Caki2 (cell line): ENCODE measurements at places on chromosomes 16 and 17.

DNA sequence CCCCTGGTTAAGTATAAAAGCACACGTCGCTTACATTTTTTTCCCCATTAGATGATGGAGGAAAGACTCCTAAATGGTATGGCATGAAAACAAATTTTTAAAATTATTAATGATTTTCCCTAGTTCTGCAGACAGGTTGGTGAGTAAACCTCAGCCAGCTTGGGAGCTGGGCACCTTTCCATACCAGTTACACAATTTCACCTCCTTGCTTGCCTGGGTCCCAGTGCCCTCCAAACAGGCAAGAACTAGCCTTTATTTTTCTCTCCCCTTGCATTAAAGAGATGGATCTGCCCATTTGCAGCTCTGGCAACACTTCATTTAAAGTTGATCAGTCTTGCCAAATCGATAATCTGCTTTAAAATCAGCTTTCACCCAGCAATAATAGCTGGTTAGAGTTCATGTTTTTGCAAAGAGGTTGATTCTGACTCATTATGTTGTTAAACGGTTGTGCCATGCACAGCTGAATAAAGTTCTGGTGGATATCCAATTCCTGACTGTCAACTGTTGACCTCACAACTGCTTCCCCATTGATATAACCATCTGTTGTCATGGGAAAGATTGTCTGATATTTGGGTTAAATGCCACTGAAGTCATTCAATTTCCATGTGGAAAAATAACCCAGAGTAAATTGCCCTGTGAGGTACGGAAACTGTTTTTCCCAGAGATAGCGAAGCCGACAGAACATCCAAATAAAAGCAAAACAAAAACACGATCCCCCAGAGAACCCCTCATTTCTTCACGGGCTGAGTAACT lies 1.3 kb downstream of the C17orf58 start:
- DNase-seq: peak; percentile 48

GRCh38 chr16:78505544-78506366 lies 406.3 kb downstream of the WWOX start:
- no peak for DNase-seq

DNA sequence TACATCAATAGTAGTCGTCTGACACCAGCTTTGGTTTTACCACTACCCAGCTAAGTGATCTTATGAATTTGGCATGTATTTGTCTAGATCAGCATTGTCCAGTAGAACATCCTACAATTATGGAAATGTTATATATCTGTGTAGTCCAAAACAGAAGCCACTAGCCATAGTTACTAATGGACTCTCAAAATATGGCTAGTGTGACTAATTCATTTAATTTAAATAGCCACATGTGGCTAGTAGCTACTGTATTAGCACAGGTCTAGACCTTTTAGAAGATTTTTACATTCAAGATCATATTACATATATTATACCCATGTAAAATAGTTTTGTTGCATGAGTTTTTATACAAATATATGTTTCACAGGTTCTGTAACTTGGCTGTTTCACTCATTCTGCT lies 27.0 kb upstream of the NFAT5 start:
- DNase-seq: no peak

DNA sequence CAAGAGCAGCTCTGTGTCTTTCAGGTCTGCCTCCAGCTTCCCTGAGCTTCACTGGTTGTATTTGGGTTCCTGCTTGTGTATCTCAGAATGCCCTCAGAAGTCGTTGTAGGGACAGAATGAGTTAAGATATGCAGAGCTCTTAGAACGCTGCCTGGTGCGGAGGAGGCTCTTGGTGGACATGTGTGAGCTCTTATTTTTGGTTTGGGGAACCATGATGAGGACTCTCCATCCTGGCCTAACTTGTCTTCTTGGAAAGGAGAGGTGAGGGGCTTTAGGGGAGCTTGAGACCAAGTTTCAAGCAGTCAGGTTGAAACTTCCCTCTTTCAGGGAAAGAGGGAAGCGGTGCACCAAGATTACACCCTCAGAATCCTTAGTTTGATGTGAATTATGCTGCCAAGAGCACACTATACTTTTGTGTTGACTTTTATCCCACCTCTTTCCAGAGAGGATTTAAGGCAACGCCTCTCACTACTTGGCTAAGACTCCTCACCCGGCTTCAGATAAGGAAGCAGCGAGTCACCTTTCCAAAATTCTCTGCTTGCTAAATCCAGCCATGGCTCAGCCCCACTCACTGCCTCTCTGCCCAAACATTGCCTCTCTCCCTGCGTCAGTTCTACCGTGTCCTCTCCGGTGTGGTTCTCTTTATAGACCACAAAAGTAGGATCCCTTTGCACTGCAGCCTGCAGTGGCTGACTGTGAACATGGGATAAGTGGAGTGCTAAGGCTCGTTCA lies 12.7 kb downstream of the CDK5RAP3 start:
- DNase-seq: no peak

GRCh38 chr16:9238346-9238745 lies 146.9 kb downstream of the HAPSTR1 start:
- DNase-seq: no peak

- DNase-seq: no peak
Observed at GRCh38 chr17:41539071-41539492, 11.0 kb upstream of the KRT19 start.

DNA sequence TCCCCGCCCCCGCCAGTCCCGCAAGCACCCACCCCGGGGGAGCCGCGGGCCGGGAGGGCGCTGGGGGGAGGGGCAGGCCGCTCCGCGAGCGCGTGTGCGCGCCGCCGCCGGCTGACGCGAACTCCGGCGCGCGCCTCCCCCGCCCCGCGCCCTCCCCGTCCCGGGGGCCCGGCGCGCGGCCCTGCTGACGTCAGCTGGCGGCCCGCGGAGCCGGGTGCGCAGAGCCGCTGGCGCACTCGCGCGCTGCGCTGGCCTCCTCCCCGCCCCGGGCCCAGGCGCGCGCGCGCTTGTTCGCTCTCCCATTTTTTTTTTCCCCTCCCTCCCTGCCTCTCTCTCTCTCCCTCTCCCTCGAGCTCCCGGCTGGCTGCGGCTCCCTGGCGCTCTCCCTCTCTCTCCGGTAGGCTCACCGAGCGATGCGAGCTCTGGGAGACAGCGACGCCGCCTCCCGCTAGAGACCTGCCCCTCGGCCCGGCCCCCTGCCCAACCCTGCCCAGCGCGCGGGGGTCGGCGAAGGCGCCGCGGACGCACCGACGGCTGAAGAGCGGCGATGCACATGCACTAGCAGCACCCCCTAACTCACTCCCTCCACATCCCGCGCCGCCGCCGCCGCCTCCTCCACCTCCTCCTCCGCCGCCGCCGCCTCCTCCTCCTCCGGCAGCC lies at the start of gene GNAO1:
Gene GNAO1 (plus strand): TSS at position 334 of the 660 bp plus-strand sequence. CDS start 747 bp downstream, outside the sequence.
- DNase-seq: peak; percentile 74

- no peak for DNase-seq
Observed at GRCh38 chr16:2429771-2430663, 770 bp downstream of the CCNF start.

DNA sequence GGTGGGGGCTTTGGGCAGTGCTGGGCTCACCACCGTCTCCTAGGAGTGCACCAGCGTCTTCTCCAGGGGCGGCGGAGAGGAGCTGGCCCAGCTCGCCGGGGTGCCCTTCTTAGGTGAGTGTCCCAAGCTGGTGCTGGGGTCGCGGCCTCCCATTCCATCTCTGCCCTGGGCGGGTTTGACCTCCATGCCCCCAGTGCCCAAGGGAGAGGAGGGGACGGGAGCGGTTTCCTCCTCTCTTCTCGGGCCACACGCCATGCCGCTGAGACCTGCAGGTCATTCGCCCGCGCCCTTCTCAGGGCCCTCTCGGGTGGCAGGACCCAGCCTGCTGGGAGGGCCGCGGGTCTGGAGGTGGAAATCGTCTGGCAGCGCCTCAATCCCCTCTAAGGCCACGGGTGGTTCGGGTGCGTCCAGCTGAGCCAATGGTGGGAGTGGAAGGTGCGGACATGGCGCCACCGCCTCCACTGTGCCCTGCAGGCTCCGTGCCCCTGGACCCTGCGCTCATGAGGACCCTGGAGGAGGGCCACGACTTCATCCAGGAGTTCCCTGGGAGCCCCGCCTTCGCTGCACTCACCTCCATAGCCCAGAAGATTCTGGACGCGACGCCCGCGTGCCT lies 5.3 kb downstream of the IGFALS start:
- DNase-seq: no peak

GRCh38 chr17:60147553-60148223 lies 2.1 kb upstream of the CA4 start:
- DNase-seq: no peak

GRCh38 chr16:79576602-79577001 lies 23.9 kb downstream of the MAF start:
- no peak for DNase-seq

DNA sequence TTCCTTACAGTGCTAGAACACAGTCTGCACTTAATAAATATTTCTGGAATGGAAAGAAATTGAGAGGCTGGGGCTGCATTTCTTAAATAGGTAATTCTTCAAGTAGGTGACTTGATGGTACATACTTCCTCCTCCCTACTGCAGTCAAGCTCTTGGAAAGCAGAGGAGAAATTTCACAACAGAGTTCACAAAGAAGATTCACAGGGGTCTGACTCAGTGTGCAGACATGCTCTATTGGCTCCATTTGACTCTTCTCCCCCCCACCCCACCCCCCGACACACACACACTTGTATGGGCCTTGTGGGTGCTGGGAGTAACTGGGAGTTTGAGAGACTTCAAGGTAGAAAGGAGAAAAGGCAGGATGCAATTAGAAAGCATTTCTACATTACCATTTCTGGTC lies 6.2 kb upstream of the MYOCD start:
- peak; percentile 46 for DNase-seq

DNA sequence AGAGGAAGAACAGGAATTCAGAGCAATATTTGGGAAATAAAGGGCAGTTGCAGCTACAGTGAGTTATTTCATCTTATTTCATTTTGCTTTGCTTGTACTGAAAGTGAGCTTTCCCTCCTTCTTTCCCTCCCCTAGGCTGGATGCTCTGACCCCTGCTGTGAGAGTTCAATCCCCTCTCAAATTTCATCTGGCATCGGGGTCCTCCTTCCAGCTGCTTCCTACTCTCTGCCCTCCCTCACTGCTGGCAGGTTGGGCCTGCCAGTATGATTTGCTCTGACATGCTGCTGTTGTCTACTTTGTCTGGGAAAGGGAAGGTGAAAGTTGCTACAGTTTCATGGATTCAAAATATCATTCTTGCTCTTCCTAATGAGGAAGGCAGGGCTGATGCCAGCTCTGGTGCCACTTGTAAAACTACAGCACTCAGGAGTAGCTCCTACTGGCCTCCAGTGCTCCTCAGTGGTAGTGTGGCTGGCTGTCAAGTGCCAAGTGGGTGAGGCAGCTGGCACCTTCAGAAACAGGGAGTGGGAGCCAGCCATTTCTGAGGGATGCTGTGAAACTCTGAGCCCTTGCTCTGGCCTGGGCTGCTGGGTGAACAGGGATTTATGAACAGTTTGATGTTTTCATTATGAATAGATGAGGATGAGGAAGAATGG lies 408.6 kb downstream of the HAPSTR1 start:
- DNase-seq: no peak

DNA sequence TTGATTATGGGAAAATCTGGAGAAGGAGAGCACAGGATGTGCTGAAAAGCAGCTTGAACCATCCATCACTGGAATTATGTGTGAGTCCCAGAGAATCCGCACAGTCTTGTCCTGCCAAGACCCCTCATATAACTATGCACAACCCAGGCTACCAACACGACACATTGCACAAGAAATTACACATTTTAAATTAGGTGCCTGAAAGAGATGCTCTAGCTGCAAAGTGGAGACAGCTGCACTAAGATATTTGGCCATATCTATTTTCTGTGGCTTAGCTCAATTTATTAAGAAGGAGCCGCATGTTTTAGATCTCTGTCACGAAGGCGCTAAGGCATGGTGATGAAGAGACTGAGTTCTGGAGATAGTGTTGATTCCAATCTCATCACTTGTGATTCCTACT lies 1308.4 kb downstream of the CDH8 start:
- DNase-seq: no peak

DNA sequence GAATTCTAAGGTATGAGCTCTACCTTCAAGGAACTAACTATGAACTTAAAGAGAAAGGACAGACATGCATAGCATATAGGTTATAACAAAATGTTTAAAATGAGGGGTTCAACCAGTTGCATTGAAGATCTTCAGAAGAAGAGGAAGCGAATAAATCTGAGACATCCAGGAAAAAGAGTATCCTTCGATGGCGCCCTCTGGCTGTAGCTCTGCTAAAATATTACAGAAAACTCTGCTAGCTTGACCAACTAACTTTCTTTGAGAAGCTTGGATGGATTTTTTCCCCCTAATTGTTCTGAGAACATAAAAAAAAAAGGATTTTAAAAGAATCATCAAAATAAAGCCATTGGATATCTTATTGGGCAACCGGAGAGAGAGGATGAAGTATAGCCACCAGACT lies 659.9 kb upstream of the SOX9 start:
- DNase-seq: peak; percentile 30

- DNase-seq: no peak
Observed at GRCh38 chr16:21694609-21695008, 30.8 kb downstream of the OTOA start.

DNA sequence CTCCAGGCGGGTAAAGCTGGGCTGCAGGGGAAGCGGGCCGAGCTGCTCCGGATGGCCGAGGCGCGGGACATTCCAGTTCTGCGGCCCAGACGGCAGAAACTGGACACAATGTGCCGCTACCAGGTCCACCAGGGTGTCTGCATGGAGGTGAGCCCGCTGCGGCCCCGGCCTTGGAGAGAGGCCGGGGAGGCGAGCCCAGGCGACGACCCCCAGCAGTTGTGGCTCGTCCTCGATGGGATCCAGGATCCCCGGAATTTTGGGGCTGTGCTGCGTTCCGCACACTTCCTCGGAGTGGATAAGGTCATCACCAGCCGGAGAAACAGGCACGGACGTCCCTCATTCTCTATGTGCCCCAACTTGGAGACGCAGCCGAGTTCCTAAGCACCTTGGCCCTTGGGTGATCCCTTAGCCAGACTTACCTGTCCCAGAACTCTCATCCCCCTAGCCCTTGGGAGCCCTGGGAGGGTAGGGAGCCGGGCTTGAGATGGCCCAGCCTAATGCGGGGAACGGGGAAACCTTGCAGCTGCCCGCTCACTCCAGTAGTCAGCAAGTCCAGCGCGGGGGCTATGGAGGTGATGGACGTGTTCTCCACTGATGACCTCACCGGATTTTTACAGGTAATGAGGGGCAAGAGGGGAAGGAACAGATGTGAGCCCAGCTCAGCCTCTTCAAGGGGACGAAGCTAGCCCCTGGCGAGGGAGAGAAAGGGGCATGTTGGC lies 806 bp downstream of the MRM1 start:
- DNase-seq: no peak

DNA sequence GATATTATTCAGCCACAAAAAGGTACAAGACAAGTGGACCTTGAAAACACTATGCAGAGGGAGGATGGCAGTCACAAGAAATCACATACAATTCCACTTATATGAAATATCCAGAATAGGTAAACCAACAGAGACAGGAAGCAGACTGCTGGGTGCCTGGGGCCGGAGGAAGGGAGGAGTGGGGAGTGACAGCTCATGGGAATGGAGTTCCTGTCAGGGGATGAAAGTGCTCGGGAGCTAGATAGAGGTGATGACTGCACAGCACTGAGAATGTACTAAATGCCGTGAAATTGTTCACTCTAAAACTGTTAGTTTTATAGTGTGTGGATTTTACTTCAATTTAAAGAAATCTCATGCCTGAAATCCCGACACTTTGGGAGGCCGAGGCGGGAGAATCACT lies 74.2 kb upstream of the MED9 start:
- no peak for DNase-seq
